Activated T-cell treated with anti-CD3 and anti-CD28 coated beads for 4 hours (primary cell): ENCODE measurements at places on chromosomes 7 and 10.

DNA sequence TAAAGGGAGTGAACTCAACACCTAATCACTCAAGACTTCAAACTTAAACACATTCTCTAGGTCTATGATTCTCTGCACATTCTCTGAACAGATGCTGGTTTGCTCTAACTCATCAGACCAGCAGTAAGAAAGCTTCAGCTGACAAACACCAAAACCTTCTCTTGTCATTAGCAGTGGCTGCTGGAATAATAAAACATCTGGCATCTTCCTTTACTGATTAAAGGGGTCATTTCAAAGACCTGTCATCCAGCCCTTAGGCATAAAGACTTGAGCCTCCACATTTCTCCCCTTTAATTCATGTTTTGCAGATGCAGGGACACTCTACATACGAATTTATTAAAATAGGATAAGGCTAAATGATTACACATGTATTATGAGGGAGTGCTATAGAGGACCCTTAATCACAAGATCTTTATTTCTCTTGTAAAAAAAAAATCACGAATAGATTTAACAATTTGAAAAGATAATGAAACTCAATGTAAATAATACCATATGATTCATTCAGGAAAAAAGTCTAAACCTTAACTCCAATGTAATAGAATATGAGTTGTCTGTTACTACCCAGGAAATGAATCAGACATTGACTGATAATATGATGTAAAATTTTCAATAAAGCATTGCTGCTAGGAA, 152.4 kb upstream of the GNAI1 start:
- DNase-seq = no peak

DNA sequence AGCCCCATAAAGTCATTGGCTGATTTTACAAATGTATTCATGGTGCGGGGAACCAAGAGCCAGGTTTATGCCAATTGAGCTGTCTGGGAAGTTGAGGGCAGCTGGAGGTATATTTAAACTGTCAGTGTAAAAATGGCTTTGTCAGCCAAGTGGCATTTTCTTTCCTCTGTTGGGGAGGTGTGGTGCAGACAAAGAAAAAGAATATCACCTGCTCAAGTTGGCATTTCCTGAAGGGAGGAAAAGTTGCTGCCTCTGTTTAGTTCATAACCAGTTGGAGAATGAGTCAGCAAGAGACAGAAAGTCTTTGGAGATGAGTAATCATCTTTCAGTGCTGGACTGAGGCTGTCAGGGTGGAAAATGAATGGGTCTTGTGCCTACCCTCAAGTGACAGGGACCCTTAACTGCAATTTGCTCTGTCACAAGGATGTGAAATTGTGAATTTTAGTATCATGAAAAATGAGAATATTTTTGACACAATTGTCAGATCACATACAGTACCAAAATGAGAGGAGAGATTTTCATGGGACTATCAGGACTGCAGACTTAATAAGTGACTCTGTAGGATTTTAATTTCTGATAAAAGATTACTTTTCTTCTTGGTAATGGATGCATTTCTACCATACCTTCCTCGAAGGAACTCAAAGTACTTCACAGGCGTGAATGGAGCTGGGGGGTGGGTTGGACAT, 137.3 kb downstream of the ANLN start:
- DNase-seq = no peak

DNA sequence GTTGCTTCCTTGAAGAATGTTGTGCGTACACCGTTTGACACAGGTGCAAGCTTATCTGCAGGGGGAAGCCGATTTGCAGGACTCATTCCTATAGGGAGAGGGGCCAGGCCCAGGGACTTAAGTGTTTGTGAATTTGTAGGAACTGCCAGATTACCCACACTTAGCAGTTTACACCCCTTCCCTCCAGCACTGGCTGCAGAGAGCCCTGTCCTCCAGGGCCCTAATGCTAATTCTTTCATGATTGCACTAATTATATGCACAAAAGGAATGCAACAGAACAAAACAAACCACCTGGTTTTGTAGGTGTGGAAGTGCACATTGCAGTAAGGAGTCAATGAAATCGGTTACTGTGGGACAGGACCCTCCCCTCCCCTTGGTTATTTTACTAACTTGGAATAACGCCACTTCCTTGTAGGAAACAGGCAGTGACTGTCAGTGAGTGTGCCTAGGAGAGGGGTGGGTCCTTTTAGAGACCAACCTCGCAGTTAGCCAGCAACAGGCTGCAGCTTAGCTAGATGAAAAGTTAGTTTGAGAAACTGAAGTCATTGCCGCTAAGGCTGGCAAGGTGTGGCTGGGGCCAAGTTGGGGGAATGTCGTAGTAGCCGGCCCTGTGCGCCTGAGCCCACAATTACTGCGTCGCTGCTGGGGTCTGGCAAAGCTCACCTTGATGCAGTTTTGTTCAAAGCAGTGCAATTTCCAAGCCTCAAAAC, 60.6 kb downstream of the CUX1 start:
- no peak for DNase-seq

GRCh38 chr10:3046210-3046779, 21.1 kb upstream of the PFKP start:
- DNase-seq = no peak

DNA sequence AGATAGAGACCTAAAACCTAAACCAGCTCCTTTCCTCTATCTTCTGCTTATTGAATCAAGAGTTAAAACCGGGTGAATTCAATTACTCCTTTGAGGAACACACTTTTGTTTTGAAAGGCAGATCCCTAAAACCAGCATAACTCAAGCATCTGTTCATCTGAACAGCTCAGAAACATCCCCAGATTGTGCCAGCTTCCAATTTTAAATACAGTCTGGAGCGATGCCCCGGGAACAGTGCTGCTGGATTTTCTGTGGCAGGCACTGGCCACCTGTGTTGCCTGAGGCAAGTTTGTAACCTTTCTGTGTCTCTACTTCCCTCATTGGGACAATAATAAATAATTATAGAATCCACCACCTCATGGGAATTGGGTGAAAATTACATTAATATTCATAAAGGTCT, 281.4 kb upstream of the NFE2L3 start:
- no peak for DNase-seq

GRCh38 chr7:95693551-95694333, 78.6 kb upstream of the DYNC1I1 start:
- DNase-seq = no peak

GRCh38 chr7:148527717-148528168, 62.8 kb upstream of the C7orf33 start:
- DNase-seq = peak; percentile 79

DNA sequence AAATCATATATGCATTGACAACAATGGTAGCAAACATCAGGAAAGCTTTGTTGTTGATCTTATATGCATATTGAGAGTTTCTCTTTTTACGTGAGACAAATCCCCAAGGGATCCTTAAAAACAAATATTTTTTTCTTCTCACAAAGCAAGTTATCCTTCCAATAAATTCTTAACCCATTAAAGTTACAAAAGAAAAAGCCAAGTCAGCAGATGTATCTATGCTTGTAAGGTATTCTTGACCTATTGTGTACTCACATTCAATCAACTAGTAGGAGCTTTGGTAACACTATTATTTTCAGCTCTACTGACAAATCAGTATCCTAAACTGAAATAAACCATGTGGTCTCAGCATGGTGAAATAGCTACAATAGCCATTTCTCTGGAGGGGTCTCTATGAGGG, 586.3 kb downstream of the CNTNAP2 start:
- no peak for DNase-seq

- DNase-seq = no peak
These were observed 29.1 kb downstream of the MCU start for GRCh38 chr10:72720814-72721660.

DNA sequence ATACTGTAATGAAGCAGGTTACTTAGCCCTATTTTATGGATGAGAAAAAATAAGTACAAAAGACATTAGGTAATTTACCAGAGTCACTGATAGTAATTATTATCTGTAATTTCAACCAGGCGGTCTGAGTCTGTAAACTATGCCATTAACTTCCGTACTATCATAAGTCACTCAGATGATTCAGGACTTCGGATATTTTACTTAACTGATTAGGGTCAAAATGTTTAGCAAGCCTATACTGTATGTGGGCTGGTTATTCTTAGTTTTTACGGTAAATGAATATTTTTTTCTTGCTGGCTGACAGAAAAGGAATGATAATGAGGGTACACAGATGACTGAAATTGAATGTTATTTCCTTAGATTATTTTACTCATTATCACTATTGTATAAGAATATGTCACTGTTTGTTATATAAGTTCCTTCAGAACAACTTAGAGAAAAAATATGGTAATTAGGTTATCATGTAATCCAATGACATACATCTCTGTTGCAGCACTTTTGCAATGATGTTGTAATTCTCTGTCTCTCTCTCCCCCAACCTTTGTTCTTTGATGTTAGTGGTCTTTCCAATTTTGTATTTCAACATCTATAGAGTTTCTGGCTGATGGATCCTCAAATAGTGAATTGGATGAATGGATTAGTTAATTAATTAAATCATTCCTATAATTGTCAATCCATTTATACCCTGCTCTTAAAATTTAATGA, 165.6 kb downstream of the ZEB1 start:
- no peak for DNase-seq

- no peak for DNase-seq
These were observed 29.3 kb downstream of the MYL10 start for GRCh38 chr7:101599787-101600186.

DNA sequence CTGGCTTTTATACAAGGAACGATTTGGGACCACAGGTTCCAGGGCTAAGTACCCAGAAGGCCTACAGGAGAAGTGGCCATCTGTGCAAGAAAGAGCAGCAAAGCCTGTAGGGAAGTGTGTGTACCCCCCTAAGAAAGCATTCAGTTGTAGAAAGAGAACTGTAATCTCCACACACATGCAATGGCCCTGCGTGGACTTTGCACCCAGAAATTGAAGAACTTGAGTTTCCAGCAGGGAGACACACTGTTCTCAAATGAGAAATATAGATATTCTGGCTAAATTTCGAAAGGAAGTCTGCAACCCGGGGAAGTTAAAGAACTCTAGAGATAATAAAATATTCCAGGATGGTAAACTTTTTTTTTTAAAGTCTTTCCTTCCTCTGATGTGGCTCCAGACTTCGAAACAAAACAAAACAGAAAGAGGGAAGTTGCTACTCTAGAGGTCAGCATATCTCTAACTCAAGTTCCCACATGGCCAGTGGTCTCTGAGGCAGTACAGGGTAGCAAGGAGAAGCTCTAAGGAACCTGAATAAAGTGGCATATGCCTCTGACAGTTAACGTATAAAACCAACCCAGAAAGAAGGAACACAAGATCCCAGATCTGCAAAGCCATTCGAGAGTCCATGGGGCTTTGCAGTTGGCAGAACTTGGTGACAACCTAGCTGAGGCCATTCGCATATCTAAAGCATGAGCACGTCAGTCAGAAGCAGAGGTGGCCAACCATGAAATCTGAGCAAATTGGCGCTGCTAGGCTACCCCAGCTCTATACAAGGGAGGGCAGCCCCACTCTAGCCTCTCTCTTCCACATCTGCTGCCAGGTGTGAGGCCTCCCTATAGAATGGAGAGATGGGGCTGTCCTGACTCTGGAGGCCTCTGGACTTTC, 56.6 kb downstream of the ELMO1 start:
- DNase-seq = no peak

- DNase-seq = no peak
These were observed 31.1 kb downstream of the NET1 start for GRCh38 chr10:5443429-5443828.

DNA sequence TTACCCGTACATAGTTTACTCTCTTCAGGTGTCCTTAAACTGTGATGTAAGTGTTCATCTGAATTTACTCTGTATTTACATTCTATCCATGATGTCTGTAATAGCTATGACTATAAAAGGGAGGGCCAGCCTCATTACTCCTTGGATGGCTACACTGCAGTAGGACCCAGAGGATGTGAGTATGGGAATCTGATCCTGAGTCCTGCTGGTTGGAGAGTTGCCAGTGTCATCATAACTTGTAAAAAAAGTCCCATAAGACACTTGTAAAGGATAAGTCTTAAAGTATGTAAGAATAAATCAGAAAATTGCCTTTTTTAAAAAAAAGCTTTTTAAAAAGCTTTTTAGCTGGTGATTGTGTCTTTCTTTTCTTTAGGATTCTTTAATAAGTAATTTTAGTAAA, 95.4 kb downstream of the PPP1R9A start:
- DNase-seq = no peak

- no peak for DNase-seq
These were observed 344.1 kb upstream of the PRKCQ start for GRCh38 chr10:6924166-6924565.
